Esophagus mucosa (tissue), 1 donor: ENCODE measurements at places on chromosomes 3 and 15.

DNA sequence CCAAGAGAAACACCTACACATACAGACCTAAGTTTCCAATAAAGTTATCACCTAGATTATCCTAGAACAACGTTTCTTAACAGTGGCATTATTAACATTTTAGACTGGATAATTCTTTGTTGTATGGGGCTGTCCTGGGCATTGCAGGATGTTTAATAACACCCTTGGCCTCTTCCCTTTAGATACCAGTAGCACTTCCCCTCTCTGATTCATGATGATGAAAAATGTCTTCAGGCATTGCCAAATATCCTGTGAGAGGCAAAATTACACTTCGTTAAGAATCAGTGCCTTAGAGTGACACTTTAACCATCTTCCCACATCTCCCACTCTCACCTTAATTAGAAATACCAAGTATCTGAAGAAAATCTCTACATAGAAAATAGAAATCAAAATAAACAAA lies 352.6 kb downstream of the CGGBP1 start:
- ATAC-seq = no peak

GRCh38 chr3:172617013-172617706 lies 93.7 kb downstream of the NCEH1 start:
- ATAC-seq = no peak

DNA sequence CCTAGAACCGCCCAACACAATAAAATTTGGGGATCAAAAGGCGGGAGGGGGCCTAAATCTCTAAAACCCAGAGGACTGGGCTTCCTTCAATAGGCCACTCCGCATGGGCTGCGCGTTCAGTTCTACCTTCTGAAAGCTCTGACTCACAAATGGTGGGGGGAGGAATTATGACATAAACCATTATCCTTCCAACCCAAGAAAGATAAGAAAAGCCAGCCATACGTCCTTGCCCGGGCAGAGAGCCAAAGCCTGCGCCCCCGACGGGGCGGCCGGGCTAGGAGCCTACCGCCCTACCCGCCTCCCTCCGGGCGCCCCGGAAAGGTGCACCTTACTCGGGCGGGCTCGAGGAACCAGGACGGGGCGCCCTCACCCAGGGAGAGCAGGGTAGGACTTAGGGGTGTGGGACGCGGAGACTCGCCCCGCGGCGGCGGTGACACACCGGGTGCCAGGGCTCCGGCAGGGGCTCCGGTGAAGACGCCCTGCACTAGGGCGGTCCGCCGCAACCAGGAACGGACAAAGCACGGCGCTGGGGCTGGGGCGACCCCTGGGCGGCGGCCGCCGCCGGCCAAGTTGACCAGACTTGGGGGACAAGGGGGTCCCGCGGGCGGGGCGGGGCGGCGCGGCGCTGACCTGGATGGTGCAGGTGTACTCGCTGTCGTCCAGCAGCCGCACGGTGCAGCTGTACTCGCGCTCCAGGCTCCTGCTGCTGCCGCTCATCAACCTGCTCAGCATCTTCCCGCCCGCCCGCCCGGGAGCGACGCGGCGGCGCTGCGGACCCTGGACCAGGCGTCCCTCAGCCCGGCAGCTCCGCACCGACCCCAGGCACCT lies 534 bp downstream of the FRMD5 start:
- ATAC-seq = peak; percentile 65

- no peak for ATAC-seq
These were observed 8.7 kb downstream of the RAB7A start for GRCh38 chr3:128734523-128735189.

DNA sequence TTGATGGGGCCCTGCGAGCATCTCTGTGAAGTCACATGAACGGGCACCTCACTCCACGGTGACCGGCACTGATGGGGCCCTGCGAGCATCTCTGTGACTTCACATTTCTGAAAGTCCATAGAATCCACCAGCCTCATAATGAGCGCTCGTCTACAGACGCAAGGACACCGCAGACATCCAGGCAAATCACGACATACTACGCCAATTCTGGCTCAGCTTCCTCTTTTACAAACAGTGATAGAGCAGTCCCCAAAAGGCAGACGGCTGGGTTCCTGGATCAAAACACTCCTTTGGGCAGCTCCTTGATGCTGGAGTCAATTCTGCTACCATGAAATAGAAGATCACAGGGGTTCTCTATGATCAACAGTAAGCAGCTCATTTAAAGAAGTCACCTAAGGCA lies 125.4 kb downstream of the XXYLT1 start:
- ATAC-seq = no peak

DNA sequence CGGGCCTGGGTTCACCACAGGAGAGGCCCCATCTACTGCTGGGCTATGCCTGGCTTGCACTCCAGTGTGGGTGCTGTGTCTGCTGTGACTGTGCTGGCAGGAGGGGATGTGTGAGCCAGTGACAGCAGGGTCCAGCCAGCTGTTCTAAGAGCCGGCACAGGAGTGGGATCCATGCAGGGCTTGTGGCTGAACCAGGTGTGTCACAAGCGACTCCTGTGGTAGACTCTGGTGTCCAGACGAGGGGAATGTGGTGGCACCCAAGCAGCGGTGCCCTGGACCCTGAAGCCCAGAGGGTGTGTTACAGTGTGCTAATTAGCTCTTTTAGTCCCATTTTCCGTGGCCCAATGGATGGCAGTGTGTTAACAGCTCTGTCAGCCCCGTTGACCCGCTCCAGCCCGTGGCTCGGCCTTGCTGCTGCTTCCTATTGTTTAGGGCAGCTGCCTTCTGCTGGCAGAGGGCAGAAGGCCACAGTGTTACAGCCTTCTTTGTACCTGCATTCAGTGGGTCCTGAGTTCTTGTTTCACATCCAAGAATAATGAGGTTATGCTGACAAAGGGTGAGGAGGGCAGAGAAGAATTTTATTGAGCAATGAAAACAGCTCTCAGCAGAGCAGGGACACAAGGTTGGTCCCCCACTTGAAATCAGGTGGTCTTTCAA lies 78.5 kb upstream of the RNU6-1 start:
- no peak for ATAC-seq

- ATAC-seq = peak; percentile 64
These were observed 2.0 kb upstream of the ST8SIA2 start for GRCh38 chr15:92391640-92392039.

GRCh38 chr3:87390353-87390752 lies 114.0 kb upstream of the POU1F1 start:
- no peak for ATAC-seq

GRCh38 chr15:82551646-82552247 lies 11.5 kb upstream of the RPS17 start:
- ATAC-seq = no peak

DNA sequence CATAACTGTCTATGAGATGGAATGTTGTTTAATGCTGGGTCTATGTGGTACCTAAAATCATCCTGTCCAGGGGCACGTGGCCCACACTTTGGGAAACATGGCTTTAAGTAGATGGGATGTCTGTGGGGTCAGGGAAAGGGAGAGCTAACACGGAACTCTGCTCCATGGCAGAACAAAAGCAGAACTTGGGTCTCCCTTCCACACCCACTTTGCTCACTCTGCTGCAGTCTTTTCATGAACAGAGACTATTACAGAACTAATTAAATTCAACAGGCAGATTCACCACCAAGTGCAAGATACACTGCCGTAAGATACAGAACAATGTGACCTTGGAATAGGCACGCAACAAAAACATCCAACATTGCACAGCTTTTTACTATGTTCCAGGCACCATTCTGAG lies 28.2 kb downstream of the POPDC2 start:
- ATAC-seq = no peak

- peak; percentile 73 for ATAC-seq
These were observed 925 bp upstream of the PSTPIP1 start for GRCh38 chr15:76994001-76994400.

DNA sequence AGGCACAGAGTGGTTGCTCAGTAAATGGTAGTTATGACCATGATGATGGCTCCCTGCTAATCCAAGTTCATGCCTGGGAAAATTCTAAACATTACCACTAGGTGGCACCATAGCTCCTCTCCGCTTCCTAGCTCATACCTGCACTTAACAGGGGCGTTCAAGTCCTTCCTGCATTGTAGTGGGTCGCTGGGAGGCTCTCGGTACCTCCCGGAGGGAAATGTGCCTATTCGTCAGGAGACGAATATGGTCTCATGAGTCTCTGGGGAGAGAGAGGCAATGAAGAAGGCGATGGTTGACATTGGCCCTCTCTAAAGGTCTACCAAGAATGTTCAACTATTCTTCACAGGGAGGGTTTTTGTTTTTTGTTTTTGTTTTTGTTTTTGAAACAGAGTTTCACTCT lies 10.9 kb downstream of the MESP1 start:
- peak; percentile 77 for ATAC-seq

DNA sequence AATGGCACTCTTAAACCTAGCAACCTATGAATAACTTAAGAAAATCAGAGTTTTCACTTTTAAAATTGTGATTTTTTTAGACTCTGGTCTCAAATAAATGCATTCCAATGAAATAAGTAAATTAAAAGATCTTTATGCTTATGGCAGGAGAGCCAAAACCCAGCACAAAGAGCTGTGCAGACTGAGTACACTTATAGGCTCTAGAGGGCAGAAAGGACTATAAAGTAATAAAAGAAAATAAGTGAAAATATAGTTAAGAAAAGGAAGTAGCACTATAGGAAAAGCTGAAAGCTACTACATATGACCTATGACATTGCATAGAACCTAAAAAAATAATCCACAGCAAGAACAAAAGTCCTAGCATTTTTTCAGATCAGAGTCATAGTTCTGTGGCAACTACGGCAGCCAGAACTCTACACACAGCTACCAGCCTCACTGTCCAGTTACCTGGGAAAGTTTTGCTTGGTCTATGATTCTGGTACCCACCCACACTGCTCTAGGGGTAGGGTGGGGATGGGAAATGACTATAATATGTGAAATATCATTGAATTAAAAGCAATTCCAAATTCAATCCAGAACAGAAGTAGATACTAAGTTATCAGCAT lies 30.5 kb downstream of the CLASP2 start:
- no peak for ATAC-seq

GRCh38 chr3:130811557-130811956 lies 64.9 kb upstream of the PIK3R4 start:
- ATAC-seq = no peak

GRCh38 chr15:69315402-69316110 lies 16.8 kb downstream of the PAQR5 start:
- no peak for ATAC-seq

DNA sequence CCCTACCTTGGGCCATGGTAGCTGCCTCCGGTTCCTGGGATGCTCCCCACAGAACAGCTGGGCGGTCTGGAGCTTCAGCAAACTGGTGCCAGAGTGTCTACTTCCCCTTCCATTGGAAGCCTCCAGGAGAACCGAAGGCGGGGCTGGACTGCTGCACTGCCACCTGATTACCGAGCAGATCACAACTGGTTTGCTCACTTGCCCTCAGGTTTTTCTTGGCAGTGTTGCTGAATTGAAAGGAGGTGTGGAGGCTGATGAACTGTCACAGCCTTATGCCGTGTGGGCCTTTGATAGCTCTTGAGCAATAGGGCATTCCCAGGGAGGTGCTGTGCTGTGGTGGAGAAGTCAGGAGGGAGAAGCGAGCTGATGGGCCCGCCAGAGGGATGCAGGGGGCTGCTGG lies at the start of gene TGM5:
Gene TGM5, minus strand, starts transcription at position 95 of the 400 bp plus-strand sequence. Its CDS starts 79 bp downstream, at position 16.
- ATAC-seq = peak; percentile 92

DNA sequence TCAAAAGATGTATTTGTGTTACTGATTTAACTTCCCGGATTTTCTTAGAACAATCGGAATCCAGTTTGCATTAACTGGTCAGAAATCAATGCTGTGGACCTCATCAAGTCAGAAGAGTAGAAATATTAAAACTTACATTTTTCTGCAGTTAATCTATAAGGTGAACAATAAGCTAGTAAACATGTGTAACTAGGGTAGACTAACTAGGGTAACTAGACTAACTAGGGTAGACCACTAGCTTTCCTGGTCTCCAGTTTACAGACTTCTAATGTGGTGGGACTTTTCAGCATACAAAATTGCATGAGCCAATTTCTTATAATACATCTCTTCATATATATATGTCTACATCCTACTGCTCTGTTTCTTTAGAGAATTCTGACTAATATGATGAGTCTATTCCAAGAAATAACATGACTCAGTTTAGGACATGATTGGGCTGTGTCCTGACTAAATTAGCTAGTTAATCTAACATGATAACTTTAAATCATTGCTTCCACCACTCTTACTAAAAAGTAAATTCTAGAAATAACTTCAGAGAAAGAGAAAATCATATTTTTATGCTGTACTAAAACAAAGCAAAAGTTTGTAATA lies 5.3 kb downstream of the PLSCR2 start:
- peak; percentile 83 for ATAC-seq

GRCh38 chr3:138089091-138089490 lies 26.3 kb downstream of the DZIP1L start:
- ATAC-seq = no peak

GRCh38 chr3:151293127-151293526 lies 14.8 kb upstream of the P2RY14 start:
- ATAC-seq = no peak

DNA sequence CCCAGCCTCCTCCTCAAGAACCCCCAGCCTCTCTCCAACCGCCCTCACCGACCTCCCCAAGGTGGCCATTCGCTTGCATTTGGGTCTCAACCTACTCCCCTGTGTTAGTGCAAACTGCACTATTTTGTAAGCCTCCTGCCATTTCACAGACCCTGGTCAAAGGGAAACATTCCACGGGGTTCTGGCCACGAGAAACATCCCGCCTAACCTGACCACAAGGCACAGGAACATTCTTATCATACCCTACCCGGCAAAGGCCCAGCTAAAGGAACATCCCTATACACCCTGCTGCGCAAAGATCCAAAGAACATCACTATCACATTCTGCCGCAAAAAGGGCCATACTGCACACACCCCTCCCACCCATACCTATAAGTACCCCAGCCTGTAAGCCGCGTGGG lies 22.9 kb downstream of the RPSA start:
- ATAC-seq = no peak

GRCh38 chr3:30667280-30667651 lies 60.9 kb downstream of the TGFBR2 start:
- ATAC-seq = no peak

- ATAC-seq = no peak
These were observed 328.0 kb downstream of the ZNF621 start for GRCh38 chr3:40852712-40853111.

DNA sequence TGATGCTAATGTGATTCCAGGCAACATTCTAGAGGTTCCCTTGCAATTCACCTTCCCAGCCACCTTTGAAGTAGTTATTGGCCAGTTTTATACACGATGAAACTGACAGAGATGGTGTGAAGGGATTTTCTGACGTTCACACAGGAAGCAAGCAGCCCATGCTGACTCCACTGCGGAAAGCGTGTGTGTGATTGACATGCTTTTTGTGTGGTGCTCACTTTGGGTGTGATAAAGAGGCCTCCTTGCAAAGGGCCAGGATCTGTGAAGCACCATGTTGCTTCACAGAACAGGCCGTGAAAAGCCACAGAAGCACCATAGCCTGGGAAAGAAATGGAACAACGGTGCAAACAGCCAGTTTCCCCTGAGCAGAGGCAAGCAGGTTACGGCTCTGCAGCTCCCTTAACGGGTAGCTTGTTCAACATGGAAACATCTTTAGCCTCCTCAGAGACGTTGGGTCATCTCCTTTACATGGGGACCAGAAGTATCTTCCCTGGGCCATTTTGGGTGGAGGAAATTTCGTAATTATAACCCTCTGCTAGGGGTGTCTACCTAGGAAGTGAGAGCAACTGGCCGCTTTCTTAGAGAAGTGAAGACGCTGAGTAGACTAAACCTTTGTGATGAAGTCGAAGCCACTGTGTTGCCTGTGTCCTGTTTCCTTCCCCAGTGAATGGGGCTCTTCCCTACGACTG lies 108.5 kb downstream of the APBA2 start:
- ATAC-seq = no peak

- no peak for ATAC-seq
These were observed 274.2 kb downstream of the XXYLT1 start for GRCh38 chr3:194996746-194997145.

GRCh38 chr3:124558991-124559845 lies 171.0 kb upstream of the UMPS start:
- peak; percentile 64 for ATAC-seq
